ENCODE measurements at places on chromosomes 3 and 15.

DNA sequence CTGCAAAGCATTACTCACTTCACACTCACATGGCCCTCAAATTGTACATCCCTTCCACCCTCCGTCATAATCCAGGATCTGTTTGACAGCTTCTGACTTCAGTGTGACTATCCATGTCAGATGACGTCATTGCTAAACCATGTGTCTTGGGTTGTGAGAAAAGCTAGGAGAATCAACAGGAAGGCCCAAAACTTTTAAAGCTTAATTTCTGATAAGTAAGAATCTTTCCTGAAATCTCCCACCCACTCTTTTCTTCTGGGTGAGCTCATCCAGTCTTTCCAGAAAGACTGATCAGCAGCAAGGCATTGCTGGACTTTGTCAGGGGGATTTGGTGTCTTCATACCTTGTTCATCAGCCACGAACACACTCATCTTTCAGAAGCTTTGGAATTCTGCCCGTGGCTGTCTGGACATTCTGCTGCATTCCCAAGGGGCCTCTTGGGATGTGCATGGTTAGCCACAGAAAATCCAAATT is 11.5 kb upstream of the LMCD1 start:
- DNase-seq = no peak

GRCh38 chr3:98984024-98984423 is 82.5 kb upstream of the DCBLD2 start:
- DNase-seq = no peak

- no peak for DNase-seq
Observed at GRCh38 chr15:57762302-57762701, 55.8 kb downstream of the POLR2M start.

DNA sequence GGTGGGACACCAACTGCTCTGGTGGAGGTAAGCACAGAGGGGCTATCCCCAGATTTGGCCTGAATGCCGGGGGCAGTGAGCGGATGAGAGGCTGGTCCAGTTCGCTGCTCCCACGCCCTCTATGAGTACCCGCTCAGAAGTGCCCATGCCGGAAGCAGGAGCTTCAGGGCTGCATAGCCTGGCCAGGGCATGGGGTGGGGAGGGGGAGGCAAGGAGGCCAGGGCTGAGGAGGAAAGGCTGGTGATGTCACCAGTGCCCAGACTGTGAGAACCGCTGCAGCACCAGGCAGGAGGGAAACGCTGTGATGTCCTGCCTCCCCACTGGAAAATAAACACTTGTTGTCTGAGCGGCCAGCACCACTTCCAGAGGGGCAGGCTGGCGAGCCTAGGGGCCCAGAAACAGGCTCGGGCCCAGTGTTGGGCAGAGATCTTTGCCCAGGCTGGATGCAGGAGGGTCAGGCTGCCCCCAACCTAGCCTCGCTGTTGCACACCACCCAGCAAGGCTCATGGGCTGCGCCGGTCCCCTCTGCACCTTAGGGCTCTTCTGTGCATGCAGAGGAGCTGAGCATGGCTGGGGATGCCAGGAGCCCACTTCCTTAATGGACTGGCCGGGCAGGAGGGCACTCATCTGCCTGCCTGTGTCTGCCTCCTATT is 10.9 kb upstream of the DLL4 start:
- DNase-seq = no peak

- DNase-seq = no peak
Observed at GRCh38 chr3:108588601-108589000, 637 bp downstream of the CIP2A start.

DNA sequence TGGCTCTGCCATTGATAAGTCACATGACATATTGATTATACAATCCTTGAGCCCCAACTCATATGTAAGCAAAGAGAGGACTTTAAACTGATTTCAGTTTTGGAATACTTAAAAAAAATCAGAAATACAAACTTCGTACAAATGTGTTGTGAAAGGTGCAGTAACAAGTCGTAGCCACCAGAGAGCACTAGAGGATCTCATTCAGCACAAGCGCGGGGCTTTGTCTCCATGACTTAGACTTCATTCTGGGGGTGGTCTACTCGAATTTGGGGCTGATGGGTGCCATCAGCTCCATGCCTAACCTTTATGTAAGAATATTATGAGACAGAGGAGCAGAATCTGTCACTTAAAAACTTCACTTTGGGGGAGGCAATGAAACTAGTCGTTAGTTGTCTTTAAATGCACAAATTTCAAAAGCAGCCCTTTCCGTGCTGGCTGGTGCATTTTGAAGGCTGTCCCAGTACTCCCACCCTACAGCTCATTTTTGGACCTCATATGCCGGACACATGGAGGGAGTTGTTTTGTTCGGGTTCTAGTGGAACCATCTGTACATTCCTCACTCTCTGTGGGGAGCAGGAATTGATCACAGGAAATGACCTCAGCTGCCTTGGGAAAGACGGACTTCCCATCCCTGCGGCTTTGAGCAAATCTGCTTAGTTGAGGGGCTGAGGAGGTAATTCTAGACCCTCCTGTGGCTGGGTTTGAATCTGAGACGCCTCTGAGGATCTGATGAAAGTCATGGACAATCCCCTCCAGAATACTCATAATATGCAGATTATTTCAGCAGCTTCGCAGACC is 27.5 kb upstream of the MASP1 start:
- peak; percentile 43 for DNase-seq

- no peak for DNase-seq
Observed at GRCh38 chr3:192246847-192247559, 480.3 kb downstream of the FGF12 start.

Measured in globus pallidus (tissue), 1 donor.